Activated T-cell treated with anti-CD3 and anti-CD28 coated beads, Interleukin-2, amount 50 U/mL, for 4 hours (primary cell): ENCODE measurements at places on chromosomes 13 and 19. TPM values are rescaled to one million over a fixed set of nuclear protein-coding genes. Genes with fewer than 3 reads are reported as not detected.

GJB6 gene
- total RNA-seq, result 3.7 TPM

CAPN12 gene
- 0.99 TPM for total RNA-seq

NUMBL gene
- 13.8 TPM for total RNA-seq

FOSB gene
- total RNA-seq, result 10.5 TPM

ZNF44 gene
- 6.1 TPM for total RNA-seq

ZNF701 gene
- total RNA-seq, result 7.6 TPM

TYROBP gene
- total RNA-seq, result 0.52 TPM

F10 gene
- not detected for total RNA-seq

IGFL3 gene
- total RNA-seq, result not detected

WIZ gene
- total RNA-seq, result 50.5 TPM

CYP4F12 gene
- not detected for total RNA-seq

KIR2DL4 gene
- not detected for total RNA-seq

SIGLEC11 gene
- total RNA-seq, result not detected

BRD4 gene
- total RNA-seq, result 112 TPM

RFC3 gene
- 44.6 TPM for total RNA-seq

RDH13 gene
- 19.5 TPM for total RNA-seq

PPM1N gene
- 1.3 TPM for total RNA-seq

PEG3 gene
- total RNA-seq, result 0.18 TPM

OVOL3 gene
- total RNA-seq, result not detected

HPN gene
- total RNA-seq, result not detected

PRODH2 gene
- total RNA-seq, result not detected

FRY gene
- 0.74 TPM for total RNA-seq

AMER2 gene
- total RNA-seq, result not detected

C19orf85 gene
- total RNA-seq, result not detected

ADAMTSL5 gene
- 5.8 TPM for total RNA-seq

RAP2A gene
- 16.0 TPM for total RNA-seq

PSG2 gene
- not detected for total RNA-seq

ZNF708 gene
- 11.1 TPM for total RNA-seq
